ENCODE measurements at places on chromosomes 1 and 21.
A peak's percentile ranks its signal among the peaks of the same experiment; 100 is the strongest.

DNA sequence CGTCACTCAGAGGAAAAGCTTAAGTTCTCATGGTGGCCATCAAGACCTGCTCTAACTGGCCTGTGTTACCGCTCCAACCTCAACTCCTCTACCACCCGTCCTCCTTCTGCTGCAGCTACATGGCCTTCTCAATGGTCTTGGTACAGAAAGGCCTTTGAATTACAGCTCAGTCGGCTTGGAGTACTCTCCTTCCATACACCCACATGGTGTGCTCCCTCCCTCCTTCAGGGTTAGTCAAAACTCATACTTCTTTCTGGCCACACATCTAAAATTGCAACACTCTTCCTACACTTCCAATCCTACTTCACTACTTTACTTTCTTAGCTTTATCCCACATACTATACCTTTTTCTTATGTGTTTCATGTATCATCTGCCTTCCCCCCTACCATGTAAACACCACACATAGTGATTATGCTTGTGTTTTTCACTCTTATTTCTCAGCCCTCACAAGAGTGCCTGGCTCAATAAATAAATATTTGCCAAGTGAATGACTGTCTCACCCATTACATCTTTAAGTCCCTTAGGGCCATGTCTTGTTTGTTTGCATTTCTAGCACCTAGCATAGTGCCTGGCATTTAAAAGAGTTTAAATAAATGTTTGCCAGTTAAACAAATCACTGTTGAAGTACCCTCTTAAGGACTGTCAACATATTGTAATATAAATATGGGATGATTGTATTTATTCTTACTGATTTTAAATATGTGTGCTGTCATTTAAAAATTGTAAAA lies 37.6 kb upstream of the HMCN1 start:
- DNase-seq = peak; percentile 45

GRCh38 chr1:101282314-101283038 lies 45.7 kb downstream of the S1PR1 start:
- DNase-seq = no peak

DNA sequence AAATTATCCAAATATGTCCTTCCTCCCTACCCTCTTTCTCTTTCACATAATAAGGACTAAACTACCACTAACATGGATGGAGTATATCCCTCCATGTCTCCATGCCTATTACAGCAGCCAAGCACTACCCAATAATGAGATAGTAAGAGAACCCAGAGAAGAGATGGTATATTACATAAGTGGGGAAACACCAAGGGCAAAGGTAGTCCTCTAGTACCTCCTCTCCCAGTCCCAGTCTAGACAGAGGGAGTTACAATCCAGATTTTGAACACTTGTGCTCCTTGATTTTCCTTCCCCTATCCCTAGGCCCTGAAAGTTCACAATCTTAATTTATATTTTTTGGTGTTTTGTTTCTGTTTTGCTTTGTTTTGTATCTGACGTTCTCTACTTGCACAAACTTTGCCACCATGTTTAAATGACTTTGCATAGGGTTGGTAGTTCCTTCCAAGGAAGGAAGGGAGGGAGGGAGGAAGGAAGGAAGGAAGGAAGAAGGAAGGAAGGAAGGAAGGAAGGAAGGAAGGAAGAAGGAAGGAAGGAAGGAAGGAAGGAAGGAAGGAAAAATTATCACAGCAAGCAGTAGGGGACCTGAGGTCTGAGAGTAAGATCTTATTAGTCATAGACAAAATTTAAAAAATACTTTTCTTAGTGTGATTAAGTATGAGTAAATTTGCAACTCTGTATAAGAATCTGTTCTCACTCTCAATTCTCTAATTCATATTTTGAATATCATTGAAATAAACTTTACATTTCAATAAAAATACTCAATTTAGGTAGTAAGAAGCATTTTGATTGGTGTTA lies 521.9 kb downstream of the PTPRC start:
- DNase-seq = no peak

DNA sequence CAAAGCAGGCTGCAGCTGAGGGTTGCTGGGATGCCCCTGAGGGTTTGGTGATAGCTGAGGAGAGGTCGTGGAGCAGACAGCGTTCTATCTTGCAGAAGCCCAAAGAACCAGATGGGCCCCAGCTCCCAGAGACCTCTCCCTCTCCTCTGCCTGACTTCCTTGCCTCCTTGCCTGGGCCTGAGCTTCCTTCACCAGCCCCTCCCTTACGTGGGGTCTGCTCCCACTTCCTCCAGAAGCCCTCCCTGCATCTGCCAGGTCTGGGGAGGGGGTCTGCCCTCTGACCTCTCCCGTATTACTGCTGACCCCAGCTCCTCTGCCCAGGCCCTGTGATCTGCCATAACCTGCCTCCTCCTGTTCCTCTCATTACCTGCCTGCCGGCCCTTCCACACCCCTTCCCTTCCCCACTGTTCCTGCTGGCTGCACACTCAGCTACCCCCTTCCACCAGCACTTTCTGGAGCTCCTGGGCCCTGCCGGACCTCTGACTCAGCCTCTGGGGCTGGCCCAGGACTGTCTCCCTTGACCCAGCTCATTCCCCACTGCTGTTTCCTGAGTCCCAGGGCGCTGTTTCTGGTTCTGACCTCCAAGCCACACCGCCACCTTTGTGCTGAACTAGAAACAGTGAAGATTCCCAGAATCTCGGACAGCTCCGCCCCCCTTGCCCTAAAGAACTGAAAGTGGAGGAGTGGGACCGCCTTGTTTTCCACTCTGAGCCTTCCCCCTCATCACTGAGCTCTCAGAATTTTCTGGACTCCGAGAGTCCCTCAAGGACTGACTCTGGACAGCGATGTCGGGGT lies 237.7 kb upstream of the C1orf174 start:
- no peak for DNase-seq

DNA sequence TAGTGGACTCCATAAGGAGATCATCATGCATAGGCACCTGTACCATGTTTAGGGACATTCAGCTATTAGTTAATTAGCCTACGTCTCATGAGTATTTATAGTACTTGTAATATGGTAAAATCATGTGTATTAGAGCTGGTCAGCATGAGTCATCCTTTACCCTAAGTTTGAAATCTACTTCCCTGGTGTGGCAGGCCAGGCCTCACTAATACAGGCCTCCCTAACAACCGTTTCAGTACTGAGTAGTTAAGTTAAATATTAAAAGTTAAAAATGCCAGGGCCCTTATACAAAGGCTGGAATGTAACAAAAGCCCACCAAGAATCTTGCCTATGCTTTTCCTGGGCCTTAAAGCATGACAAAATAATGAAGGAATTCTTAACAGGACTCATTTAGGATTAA lies 356.3 kb upstream of the DPYD start:
- no peak for DNase-seq

- DNase-seq = no peak
Measured at GRCh38 chr1:19596065-19596713, 47.9 kb upstream of the NBL1 start.

DNA sequence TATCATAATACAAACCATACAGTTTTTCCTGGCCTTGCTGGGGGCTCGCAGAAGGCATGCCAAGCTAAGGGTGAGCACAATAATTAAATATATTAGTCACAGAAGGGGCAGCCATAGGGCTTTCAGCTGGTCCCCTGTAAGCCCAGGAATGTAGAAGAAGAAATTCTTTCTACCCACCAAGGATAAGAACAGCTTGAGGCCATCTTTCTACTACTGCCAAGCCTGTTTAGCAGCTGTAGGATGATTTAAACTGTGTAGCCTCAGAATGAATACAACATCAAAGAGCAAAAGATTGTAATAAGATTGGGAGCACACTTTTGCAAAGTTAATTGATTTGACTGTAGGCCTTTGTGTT lies 171.5 kb downstream of the LRRC7 start:
- no peak for DNase-seq

Data from NCI-H748 treated with DMSO at 0.1 percent for 48 hours (cell line).